ENCODE measurements at places on chromosomes 12 and 14.

- DNase-seq = no peak
Measured at GRCh38 chr12:795305-795704, 42.9 kb downstream of the WNK1 start.

GRCh38 chr12:25352083-25352918 is 101.6 kb upstream of the KRAS start:
- no peak for DNase-seq

GRCh38 chr12:32087306-32087705 is 19.3 kb upstream of the BICD1 start:
- DNase-seq = no peak

GRCh38 chr12:90995010-90995409 is 9.8 kb downstream of the EPYC start:
- DNase-seq = no peak

GRCh38 chr12:3147260-3147659 is 70.1 kb downstream of the TSPAN9 start:
- no peak for DNase-seq

GRCh38 chr12:17204289-17205054 is 598.5 kb upstream of the LMO3 start:
- DNase-seq = no peak

DNA sequence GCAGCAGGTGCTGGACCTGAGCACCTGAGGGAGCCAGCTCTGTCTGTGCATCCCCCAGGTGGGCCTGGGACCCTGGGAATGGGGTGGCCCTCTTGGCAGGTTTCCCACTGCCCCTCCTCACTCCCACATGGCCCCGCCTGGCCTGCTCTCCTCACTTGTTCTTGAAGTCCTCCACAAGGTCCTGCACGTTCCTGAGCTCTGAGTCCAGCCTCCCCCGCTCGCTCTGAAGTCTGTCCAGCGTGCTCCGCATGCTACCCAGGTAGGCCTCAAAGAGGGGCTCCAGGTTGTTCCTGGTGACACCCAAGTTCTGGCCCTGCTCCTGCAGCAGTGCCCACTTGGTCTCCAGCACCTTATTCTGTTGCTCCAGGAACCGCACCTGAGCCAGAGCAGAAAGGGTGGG is 2.9 kb downstream of the KRT79 start:
- DNase-seq = no peak

GRCh38 chr14:39266525-39266870 is 32.8 kb downstream of the MIA2 start:
- DNase-seq = no peak

- no peak for DNase-seq
Measured at GRCh38 chr14:43795600-43796228, 711.4 kb downstream of the FSCB start.

- no peak for DNase-seq
Measured at GRCh38 chr12:120758798-120759590, 33.4 kb downstream of the ACADS start.

GRCh38 chr12:49624921-49625577 is 1.7 kb downstream of the PRPF40B start:
- no peak for DNase-seq

GRCh38 chr12:66602483-66603143 is 76.3 kb downstream of the GRIP1 start:
- no peak for DNase-seq

- no peak for DNase-seq
Measured at GRCh38 chr12:79841248-79841877, 93.5 kb downstream of the PPP1R12A start.

DNA sequence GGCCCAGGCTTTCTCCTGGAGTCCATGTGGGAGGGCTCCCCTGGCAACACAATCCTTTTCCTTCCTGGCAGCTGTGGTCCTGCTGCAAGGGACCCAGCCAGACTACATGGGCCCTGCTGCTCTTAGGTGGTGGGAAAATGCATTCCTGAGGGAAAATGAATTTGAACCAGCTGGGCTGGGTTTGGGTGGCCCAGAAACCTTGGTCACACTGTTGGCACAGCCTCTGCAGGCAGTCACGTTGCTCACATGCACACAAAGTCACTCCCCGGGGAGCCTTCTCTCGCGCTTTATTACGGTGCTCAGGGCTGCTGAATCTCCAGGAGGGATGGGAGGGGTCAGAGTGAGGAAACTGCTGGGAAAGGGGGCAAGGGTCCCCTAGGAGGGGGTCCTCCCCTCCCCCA is 17.2 kb downstream of the PLEKHG3 start:
- no peak for DNase-seq

Data from T-cell (primary cell).